ENCODE measurements at places on chromosomes 4 and X. TPM values are rescaled to one million over a fixed set of nuclear protein-coding genes. Genes with fewer than 3 reads are reported as not detected.

DNA sequence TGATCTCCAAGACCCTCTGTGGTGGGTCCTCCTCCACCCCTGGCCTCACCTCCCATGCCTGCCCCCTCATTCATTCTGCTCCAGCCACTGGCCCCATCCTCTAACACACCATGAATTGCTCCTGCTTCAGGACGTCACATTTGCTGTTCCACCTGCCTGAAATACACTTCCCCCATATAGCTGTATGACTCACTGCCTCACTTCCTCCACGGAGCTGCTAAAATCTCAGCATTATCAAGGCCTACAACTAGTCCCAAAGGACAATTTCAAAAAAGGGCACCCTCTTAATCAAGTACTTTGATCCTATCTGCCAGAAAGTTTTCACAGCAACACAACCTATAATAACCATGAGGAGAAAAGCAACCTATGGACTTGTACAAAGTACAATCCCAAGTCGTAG is 43.6 kb upstream of the PHOX2B start:
- H3K27me3 ChIP-seq = peaks cover 25% of the 10 kb centered on the region
- H3K4me1 ChIP-seq = no peaks in the 10 kb centered on the region
- no peak overlapping the region for H3K27ac ChIP-seq
- DNase-seq = no peak
- no peak overlapping the region for H3K4me3 ChIP-seq

DNA sequence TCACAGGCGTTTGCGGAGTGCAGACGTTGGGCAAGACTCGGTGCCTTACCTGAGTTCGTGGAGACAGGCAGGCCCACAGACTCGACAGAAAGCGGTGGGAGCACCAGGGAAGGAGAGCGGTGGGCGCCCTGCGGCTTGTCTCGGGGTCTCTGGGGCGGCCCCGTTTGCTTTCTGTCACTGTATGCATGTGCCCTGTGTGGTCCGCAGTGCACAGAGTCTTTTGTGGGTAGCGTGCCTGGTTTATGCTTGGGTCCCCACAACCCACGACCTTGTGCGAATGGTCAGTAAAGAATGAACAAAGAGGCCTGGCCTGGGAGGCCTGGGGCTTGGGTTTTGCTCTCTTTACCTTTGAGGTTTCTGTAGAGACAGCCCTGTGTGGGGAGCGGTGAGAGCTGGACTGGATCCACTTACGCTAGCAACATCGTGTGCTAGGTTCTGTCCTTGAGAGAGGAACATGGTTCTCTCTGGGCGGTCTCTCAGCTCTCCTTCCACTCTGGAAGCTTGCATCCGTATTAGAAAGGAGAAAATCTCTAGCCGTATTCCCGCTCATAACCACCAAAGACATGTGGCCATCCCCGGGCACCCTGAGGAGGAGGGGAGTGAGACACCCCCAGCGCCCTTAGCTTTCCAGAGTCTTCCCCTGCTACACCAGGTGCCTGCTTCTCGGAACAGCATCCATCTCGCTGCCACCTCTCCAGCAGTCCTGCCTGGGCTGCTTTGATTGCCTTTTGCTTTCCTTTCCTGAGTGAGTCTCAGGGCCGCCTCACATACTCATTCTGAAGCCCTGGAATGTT is 1.2 kb downstream of the TADA2B start:
- no peak for DNase-seq
- peak overlapping the region; percentile 46 for H3K27ac ChIP-seq
- no peaks in the 10 kb centered on the region for H3K27me3 ChIP-seq
- H3K36me3 ChIP-seq = no peaks in the 10 kb centered on the region
- peak overlapping the region; percentile 87 for H3K4me3 ChIP-seq

DNA sequence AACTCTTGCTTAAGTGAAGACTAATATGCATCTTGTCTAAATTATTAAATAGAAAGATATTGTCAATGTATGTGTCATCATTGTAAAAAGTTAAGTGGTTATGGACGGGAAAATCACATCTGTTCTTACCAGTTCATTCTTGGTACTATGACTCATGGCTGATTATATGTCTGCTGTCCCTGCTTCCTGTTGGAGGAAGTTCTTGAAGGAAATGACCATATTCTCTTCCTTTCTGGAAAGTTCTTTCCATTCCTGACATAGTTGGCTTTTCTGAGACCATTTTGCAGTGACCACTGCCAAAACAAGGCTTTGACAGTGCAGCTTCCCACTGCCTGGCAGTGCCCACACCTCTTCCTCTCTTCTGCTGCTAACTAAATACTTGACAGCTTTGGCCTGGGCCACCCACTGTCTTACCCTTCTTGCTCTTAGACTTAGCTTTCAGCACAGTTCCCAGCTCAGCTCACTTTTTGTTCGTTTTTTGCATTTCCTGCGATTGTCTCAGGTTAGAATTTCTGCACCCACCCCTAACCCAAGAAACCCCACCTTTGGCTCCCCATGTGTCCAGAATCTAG is 13.2 kb upstream of the CLDN24 start:
- DNase-seq = no peak
- H3K27me3 ChIP-seq = peaks cover 8% of the 10 kb centered on the region
- H3K4me1 ChIP-seq = peaks cover 4% of the 10 kb centered on the region

The SORBS2 gene
- total RNA-seq = not detected

The PAGE1 gene
- total RNA-seq = not detected
